ENCODE measurements at places on chromosomes 3 and 15. TPM values are rescaled to one million over a fixed set of nuclear protein-coding genes. Genes with fewer than 3 reads are reported as not detected.

PCLAF gene
- 2.6 TPM for total RNA-seq

CRYBG3 gene
- total RNA-seq: 10.5 TPM

TPRG1 gene
- 0.41 TPM for total RNA-seq

KIF7 gene
- 5.4 TPM for total RNA-seq

VPS13C gene
- 48.3 TPM for total RNA-seq

Data from kidney epithelial cell (primary cell).